Activated CD8-positive, alpha-beta T cell treated with anti-CD3 and anti-CD28 coated beads, Interleukin-2, amount 10 ng/mL, durations not matched to agents 7 days and 5 days (primary cell): ENCODE measurements at places on chromosomes 4 and X. TPM values are rescaled to one million over a fixed set of nuclear protein-coding genes. Genes with fewer than 3 reads are reported as not detected.

DNA sequence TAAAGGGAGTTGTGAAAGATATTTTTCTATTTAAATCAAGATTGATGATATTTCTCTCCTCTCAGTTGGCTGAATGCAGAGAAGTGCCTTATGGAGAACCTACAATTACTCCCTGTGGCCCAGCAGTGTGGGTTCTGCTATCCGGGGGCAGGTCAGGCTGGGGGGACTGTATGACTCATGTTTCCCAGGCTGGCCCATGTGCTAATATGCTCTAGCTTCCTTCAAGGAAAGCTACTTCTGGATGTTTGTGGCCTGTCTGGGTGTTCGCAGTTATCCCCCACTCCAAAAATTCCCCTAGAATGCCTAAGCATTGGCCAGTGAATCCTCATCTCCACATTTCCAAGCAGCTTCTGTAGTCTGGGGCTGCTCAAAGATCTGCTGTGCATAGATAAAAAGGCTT, 58.9 kb upstream of the SPP1 start:
- DNase-seq, result no peak
- no peaks in the 10 kb centered on the region for H3K36me3 ChIP-seq
- H3K27ac ChIP-seq, result no peak overlapping the region
- H3K4me1 ChIP-seq, result no peaks in the 10 kb centered on the region
- peaks cover 3% of the 10 kb centered on the region for H3K27me3 ChIP-seq

GRCh38 chrX:107804427-107804826, 21.2 kb upstream of the MID2 start:
- no peak overlapping the region for H3K27ac ChIP-seq
- peaks cover 7% of the 10 kb centered on the region for H3K27me3 ChIP-seq
- H3K36me3 ChIP-seq, result no peaks in the 10 kb centered on the region
- no peak for DNase-seq

GRCh38 chr4:54189140-54189539, 40.0 kb upstream of the PDGFRA start:
- no peaks in the 10 kb centered on the region for H3K4me1 ChIP-seq
- H3K4me3 ChIP-seq, result no peak overlapping the region
- no peaks in the 10 kb centered on the region for H3K27me3 ChIP-seq
- H3K36me3 ChIP-seq, result no peaks in the 10 kb centered on the region
- no peak overlapping the region for H3K27ac ChIP-seq

DNA sequence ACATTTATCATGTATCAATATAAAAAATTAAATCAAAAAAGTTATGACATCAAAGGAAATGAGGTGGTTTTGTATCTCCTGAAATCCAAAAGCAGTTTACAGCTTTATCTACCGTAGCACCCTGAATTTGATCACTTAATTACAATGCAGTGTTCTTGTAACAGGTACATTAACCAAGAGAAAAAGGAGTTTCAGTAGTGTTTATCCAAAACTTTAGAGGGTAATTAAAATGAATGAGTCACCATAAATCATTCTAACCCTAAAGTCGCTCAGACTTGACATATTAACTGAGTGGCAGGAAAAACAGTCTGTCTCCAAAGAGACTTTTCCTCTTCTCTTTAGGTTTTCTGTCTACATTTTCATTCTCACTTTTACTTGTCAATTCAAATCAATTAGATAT, 907.6 kb upstream of the EPHA5 start:
- no peaks in the 10 kb centered on the region for H3K27me3 ChIP-seq
- DNase-seq, result no peak
- no peak overlapping the region for H3K27ac ChIP-seq
- no peaks in the 10 kb centered on the region for H3K4me1 ChIP-seq

DNA sequence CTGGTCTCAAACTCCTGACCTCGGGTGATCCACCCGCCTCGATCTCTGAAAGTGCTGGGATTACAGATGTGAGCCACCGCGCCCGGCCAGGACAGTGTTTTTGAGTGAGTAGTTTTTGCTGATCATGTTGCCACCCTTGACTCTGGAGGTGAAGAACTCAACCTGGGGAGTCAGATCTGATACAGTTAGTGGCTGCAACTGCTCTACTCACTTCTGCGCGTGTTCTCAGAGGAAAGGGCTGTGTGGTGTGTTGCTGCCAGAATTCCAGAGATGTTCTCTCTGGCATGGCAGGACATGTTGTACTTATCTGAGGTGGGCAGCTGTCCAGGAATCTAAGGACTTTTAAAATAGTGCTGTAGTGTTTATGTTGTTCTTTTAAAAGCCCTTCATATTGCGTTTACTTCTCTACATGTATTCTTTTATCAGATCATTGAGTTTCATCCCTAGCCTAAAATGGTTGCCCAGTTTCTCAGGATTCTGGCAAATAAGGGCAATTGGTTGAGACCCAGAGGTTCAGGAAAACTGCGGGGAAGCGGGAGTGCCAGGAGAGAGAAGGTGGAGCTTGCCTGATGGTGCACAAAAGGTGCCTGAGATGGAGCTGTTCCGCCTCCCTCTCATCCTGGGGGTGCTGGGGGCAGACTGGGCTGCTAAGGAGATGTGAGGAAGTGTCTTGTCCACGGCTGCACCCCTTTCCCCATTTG, 97.7 kb downstream of the ARHGAP10 start:
- H3K4me3 ChIP-seq, result no peak overlapping the region
- no peak for DNase-seq

DNA sequence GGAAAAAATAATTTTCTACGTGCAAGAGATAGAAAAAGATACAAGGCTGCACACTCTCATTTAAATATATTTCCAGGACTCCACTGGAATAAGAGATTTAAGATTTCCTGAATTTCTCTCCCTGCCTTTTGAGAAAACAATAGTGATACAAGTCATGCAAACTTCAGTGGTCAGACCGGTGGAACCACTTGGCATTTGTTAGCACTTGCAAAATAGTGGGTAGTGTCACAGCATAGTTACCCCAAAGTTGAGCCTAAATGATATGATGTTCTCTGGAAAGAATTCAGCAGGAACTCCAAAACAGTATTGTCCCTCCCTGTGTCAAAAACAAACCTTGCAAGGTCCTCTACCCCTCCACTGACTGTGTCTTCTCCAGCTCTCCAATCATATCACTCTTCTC, 102.3 kb downstream of the ANKRD50 start:
- no peaks in the 10 kb centered on the region for H3K4me1 ChIP-seq
- H3K4me3 ChIP-seq, result no peak overlapping the region
- no peak for DNase-seq
- H3K27ac ChIP-seq, result no peak overlapping the region
- no peaks in the 10 kb centered on the region for H3K36me3 ChIP-seq
- H3K27me3 ChIP-seq, result no peaks in the 10 kb centered on the region

GRCh38 chr4:123588631-123589241, 192.1 kb downstream of the SPRY1 start:
- no peak overlapping the region for H3K4me3 ChIP-seq
- DNase-seq, result no peak
- H3K36me3 ChIP-seq, result peaks cover 2% of the 10 kb centered on the region
- H3K4me1 ChIP-seq, result peaks cover 30% of the 10 kb centered on the region
- no peak overlapping the region for H3K27ac ChIP-seq
- no peaks in the 10 kb centered on the region for H3K27me3 ChIP-seq

DNA sequence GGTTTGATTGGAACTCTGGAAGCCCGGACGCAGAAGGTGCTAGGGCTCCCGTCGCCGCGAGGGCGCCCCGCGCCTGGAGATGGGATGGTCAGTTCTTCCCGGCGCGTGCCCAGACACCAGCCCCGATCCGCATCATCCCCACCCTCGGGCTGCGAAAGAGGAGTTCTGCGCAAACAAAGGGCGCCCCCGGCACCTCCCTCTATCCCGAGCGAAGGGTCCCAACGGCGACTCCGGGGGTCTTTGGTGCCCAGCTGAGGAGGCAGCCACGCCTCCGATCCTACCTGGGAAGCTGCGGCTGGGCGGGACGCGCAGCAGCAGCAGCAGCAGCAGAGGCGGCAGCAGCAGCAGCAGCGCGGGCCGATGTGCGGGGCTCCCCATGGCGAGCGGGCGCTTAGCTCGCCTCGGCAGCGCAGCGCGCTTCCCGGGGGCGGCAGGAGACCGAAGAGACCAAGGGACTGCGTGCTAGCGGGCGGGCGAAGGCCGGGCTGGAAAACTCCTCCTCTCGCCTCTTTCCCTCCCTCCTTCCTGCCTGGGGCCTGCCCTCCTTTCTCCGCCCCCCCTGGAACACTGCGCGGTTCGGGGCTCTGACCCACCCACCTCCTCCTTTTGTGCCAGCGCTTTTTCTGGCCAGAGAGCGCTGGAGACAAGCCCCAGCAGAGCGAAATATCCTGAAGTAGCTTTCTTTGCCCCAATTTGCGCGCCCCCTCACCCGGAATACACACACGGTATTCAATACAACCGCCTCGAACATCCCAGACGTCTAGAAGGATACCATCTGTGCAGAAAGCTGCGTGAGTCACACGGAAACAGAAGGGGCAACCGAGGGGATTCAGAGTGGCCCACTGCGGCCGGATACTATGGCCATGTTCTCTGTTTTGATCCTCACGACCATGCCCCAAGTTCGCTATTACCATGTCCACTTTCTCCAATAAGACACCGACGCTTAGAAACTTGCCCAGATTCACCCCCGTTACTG, at the start of gene SRPX:
Gene SRPX (minus strand): TSS at position 457 of the 976 bp plus-strand sequence. CDS start 79 bp downstream, at position 378.
- H3K4me3 ChIP-seq, result peak within 1 kb of the TSS; percentile 58
- peaks cover 7% of the 10 kb centered on the region for H3K4me1 ChIP-seq
- DNase-seq, result no peak
- no peak within 1 kb of the TSS for H3K27ac ChIP-seq
- no peaks in the 10 kb centered on the region for H3K36me3 ChIP-seq
- peaks cover 40% of the 10 kb centered on the region for H3K27me3 ChIP-seq

DNA sequence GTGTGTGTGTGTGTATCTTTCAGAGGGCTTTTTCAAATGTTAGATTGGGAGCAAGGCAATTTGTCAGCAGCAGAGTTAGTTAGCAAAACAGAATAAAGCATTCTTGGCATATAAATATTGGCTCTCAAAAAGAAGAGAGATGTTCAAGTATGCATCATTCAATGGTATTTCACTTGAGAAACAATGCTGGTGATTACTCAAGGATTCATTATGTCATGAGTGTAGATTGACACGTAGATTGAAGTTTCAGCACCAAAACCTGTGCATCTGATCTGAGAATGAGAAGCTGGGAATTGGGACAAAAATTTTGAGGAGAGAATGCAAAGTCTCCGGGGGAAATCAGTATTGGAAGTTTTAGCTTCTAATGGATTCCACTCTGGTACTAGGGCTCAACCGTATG, 241.4 kb downstream of the FRMPD4 start:
- H3K4me3 ChIP-seq, result no peak overlapping the region
- DNase-seq, result no peak
- H3K36me3 ChIP-seq, result no peaks in the 10 kb centered on the region
- H3K4me1 ChIP-seq, result no peaks in the 10 kb centered on the region
- H3K27ac ChIP-seq, result no peak overlapping the region

The CENPVL1 gene
- not detected for total RNA-seq

The C4orf36 gene
- total RNA-seq, result 0.37 TPM

The NAA10 gene
- 98.9 TPM for total RNA-seq
